Stimulated activated CD8-positive, alpha-beta memory T cell treated with anti-CD3 and anti-CD28 coated beads, Interleukin-12 subunit alpha, Interleukin-12 subunit beta, amount 100 ng/mL, for 1 hour (primary cell): ENCODE measurements at places on chromosomes 7 and 10.

DNA sequence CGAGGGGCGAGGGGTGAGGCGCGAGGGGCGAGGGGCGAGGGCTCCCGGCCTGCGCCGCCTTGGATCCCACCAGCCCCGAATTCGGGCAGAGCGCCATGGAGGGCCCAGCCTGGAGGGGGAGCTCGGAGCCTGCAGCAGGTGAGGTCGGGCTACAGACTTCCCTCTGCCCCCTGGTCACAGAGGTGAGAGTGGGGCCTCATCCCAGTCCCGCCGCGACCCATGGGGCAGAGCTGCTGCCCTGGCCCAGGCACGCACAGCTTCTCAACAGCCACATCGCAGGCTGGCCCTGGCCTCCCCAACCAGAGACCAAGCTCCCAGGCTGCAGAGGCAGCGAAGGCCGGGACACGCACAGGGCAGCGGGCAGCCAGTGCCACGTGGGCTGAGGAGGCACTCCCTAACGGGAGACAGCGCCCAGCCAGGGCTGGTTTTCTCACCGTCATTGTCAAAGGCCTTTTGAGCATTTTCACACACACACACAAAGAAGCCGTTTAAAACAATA, 191.8 kb downstream of the PTPRN2 start:
- no peak for DNase-seq

- no peak for DNase-seq
Observed at GRCh38 chr10:79335470-79336235, 11.6 kb upstream of the PPIF start.

- no peak for DNase-seq
Observed at GRCh38 chr7:129773871-129774270, 162.4 kb downstream of the NRF1 start.

DNA sequence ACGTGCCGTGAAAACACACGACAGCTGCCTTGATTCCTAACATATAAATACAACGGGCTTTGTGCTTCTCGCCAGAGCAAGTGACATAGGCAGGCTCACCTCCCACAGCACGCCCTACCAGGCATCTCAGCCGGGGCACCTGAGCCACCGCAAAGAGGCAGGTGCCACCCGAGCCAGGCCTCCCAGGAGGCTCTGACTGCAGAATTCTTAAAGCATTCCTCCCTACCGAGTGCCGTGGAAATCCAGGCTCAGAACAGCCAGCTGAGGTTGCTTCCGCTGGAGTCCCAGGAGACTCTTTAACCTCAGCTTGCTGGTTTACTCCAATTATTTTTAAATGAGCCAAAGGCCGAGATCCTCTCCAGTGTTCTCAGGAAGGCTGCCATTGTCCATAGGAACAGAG, 206.5 kb downstream of the USP6NL start:
- DNase-seq, result no peak

- no peak for DNase-seq
Observed at GRCh38 chr10:109103278-109103677, 820.0 kb downstream of the XPNPEP1 start.
